ENCODE measurements at places on chromosomes 1 and 21.

DNA sequence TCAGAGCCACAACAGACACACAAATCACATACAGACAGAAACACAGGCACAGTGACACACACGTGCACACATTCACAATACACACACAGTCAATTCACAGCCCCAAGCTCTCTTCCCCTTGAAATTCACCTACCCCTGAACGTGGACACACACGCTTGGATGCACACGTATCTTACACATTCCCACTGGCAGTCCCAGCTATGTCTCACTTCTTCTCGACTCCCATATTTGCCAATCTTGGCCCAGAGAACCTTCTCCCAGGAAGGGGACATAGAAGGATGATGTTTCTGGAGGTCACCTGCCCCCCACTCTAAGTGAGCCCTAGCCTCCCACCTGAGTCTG, 1.6 kb downstream of the CRYBG2 start:
- no peak for DNase-seq

- DNase-seq, result no peak
Observed at GRCh38 chr21:46368533-46369285, 44.8 kb downstream of the PCNT start.

GRCh38 chr1:83574791-83575190, 424.1 kb downstream of the TTLL7 start:
- DNase-seq, result no peak

- DNase-seq, result no peak
Observed at GRCh38 chr1:187854457-187854856, 1025.7 kb downstream of the PLA2G4A start.

DNA sequence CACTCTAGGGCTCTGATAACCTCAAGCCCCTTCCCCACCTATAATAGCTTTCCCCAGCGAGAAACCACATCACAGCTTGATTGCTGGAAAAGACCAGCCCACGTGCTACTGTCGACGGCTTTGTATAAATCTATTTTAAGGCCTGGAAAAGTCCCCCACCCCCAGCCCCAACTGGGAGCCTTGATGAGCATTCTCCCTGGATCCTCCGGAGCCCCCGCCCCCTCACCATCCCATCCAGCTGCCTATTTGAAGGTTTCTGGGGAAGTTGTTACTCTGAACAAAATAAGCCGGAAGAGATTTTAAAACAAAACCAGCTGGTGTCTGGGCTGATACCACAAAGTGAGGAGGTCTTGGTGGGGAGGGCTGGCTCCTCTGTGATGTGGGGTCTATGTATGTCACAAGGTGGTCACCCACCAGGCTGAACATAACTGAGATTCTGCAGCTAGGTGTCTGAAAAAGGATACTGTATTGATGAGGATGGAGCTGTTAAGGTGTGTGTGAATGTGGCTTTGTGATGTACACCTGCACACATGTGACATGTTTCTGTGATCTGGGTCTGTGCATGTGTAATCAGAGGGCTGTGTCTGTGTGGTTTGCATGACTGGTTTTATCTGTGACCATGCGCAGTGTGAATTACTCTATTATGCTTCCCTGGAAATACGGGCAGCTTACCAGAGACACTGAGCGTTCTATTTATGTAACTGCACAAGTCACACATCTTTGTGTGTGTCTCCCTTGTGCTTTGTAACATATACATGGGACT, 25.0 kb downstream of the RIMS3 start:
- no peak for DNase-seq

GRCh38 chr1:198672124-198672523, 33.3 kb downstream of the PTPRC start:
- DNase-seq, result no peak

DNA sequence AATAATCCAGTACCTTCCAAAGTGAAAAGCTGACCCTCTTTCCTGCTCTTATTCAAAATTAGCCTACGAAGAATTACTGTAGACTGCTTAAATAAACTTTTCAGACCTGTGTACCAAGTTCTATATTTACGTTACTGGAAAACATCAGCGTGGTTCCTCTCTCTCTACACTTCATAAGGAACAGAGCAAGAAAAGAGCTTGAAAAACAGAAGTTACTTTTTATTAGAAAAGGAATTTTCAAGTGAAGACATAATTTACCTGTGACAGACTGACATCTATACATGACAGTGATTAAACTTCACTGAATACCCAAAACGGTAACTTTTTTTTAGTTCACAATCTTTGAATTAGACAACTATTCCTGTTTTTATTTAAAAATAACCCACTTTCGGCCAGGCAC, 2.7 kb downstream of the ENAH start:
- DNase-seq, result no peak

GRCh38 chr1:179087665-179088064, 5.8 kb downstream of the TOR3A start:
- DNase-seq, result no peak

DNA sequence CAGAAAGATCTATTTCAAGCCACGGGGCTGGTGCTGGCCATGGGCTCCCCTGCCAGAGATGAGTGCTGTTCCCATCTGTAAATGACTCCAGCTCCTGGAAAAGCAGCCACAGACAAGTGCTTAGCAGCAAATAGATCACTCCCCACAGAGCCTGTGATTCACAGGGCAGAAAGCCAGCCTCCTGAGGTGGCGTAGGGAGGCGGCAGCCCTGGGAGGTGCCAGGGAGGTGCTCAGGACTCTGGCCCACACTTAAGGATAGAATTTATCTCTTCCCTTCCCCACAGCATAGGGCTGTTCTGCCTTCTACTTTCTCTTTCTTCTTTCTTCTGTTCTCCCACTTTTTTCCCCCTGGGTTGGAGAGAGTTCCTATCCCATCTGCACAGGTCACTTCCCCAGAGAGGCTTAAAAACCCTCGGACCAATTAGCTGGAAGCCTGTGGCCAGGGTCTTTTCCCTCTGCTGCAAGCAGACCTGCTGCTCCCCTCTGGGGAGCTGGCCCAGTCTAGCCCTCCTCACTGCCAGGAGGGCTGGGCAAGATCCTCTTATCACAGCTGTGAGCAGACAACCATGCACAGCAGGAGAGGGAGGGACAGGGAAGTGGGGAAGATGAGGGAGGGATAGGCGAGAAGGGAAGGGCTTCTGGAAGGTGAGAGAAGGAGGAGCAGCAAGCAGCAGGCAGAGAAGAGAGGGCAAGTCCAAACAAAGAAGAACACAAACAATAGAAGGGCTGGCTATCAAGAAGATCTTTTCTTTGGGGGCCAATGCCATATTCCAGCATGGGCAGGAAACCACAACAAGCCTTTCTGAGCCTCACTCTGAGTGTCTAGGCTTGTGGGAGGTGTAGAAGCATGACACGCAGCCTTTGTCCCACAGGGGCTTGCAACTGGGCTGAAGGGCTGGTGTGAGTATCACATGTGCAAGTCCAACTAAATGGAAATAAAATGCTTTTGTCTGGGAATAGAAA, 41.0 kb downstream of the KCND3 start:
- peak; percentile 92 for DNase-seq

- DNase-seq, result no peak
Observed at GRCh38 chr1:151259351-151259750, 4.8 kb downstream of the PSMD4 start.

- no peak for DNase-seq
Observed at GRCh38 chr1:23727362-23727811, 15.9 kb upstream of the ELOA start.

DNA sequence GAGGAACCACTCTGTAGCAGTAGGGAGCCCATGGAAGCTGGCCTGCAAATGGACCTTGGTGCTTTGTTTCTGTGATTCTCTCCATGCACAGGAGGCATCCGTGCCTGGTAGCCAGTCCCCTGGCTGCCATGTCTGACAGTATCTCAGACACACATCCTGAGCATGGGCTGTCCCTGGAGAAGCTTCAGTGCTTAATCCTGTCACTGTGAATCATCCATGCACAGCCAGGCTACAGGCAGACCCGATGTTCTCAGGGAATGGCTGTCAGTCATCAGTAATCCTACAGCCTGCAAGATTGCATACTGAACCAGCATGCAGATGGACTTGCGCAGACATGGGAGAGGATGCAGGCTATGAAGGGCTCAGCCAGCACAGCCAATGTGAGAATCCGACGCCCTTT, 606.3 kb upstream of the PLXNA2 start:
- DNase-seq, result no peak

GRCh38 chr1:56289260-56289659, 290.1 kb downstream of the PLPP3 start:
- DNase-seq, result no peak

GRCh38 chr21:37208056-37208721, 58.9 kb downstream of the VPS26C start:
- DNase-seq, result no peak

DNA sequence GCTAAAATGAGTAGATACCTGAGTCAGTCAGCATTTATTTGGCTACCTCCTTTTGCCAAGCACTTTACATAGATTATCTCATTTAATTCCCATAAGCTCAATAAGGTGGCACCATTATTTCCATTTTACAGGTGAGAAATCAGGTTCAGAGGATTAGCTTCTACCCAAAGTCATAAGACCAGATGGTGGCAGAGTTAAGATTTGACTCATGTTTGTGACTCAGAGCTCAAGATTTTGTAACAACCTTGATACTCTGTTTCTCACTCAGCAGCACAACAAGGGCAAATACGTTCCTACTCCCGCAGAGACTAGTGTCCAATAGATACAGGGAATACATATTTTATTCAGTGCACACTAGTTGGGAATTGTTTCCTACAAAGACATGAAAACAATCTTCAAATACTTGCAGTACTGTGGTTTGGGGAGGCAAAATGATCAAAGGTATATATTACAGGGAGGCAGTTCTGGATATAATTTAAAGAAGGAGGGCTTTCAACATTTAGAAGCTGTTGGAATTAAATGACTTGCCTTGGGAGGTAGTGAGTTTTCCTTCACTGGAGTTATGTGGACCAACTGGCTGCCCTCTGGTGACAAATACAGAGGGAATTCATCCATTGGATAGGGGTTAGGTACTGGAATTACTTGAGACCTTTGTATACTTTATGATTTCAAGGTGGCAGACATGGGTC, 3.6 kb downstream of the LEPR start:
- no peak for DNase-seq

GRCh38 chr1:21280011-21280471, 10.2 kb downstream of the ECE1 start:
- no peak for DNase-seq

- peak; percentile 59 for DNase-seq
Observed at GRCh38 chr1:60745484-60745883, 336.9 kb upstream of the NFIA start.

DNA sequence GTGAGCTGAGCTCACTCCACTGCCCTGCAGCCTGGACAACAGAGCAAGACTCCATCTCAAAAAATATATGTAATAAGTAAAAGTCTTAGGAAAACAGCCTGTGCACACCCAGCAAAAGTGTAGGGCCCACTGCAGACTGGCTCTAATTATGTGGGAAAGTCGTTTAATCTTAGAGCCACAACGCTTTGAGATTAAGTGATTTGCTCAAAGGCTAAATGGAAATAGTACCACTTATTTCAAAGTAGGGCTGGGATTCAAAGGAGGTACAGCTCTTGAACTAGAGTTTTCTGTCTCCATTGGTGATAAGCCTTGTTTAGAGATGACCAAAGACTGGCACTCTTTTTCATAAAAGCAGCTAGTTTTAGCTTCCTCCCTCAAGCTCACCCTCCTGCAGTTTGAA, 2.2 kb downstream of the TACSTD2 start:
- no peak for DNase-seq

DNA sequence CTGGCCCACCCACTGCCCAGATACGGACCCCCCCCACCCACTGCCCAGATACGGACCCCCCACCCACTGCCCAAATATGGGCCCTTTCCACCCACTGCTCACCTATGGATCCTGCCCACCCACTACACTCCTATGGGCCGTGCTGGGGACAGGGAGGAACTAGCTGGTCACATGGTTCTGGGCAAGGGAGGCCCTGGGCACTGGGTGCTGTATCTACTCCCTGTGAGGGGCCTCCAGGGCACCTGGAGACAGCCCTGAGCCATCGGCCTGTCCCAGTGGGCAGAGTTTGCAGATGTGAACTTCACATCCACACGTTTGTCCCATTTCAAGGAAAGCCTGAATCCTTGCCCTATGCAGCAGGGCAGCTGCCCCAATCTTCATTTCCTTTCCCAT, 71.4 kb upstream of the COL6A1 start:
- no peak for DNase-seq

DNA sequence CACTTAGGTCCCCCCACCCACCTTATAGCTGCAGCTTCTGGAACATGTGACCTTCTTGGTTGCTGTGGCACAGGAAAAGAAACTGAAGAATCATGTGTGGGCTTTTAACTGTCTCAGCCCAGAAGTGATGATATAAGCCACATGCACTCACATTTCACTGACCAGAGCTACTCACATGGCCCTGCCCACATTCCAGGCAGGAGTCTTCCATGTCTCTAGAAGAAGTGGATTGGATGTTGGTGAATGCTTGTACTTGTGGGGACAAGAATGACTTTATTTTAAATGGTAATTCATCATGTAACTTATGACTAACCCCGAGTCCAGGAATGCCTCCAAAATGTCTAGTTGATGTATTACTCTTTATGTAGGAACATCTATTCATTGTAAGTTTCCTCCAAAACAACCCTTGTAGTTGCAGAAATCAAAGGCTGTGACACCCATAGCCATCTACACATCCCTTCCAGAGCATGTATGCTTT, 15.8 kb upstream of the CAMK1G start:
- no peak for DNase-seq

DNA sequence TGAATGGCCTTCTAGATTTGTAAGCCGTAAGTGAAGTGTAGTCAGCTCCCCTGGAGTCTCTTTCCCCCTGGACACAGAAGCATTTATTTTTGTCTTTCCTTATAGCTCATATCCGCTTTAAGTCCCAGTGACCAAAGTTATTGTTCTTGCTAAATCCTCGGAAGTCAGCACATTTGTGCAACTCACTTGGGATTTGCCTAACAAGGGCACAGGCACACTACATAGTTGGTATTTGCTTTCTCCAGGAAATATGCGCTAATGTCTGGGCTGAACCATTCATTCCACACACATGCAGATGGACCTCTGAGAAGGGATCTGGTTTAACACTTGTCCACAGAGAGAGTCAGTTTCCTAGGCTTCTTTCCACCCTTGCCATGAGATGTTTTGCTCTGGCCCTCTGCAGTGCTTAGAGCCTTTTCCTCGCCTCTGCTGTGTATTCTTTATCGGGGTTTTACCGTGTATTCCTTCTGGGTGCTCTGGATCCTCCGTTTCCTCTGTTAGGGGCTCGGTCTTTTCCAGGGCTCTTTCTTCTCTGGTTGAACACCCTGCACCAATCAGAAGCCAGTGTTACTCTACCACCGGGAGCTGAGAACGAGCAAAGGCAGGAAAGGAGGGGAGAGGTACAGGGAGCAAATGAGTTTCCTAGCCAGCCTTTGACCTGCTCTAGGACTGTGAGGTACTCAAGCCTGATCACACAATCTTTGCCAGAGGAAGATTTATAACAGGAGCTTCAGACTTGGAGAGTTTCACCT, 72.4 kb downstream of the ABCA4 start:
- no peak for DNase-seq
